ENCODE measurements at places on chromosomes 11 and 22. TPM values are rescaled to one million over a fixed set of nuclear protein-coding genes. Genes with fewer than 3 reads are reported as not detected.

DNA sequence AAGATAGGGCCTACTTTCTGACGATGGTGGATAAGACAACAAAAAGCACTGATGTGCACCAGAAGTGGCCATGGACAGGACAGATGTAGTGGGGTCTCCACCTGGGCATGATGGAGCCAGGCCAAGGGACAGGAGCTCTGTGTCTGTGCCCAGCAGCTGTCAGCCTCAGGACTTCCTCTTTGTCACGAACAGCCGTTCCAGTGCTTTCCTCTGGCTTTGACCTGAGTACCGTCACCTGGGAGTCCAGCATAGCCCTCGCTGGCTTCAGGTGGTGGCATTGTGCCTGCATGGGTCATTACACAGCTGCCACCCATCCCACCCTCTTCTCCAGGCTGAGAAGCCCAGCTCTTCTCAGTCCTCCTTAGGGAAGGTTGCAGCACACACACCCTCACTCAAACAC lies 137.8 kb downstream of the GRIK4 start:
- no peak for DNase-seq

DNA sequence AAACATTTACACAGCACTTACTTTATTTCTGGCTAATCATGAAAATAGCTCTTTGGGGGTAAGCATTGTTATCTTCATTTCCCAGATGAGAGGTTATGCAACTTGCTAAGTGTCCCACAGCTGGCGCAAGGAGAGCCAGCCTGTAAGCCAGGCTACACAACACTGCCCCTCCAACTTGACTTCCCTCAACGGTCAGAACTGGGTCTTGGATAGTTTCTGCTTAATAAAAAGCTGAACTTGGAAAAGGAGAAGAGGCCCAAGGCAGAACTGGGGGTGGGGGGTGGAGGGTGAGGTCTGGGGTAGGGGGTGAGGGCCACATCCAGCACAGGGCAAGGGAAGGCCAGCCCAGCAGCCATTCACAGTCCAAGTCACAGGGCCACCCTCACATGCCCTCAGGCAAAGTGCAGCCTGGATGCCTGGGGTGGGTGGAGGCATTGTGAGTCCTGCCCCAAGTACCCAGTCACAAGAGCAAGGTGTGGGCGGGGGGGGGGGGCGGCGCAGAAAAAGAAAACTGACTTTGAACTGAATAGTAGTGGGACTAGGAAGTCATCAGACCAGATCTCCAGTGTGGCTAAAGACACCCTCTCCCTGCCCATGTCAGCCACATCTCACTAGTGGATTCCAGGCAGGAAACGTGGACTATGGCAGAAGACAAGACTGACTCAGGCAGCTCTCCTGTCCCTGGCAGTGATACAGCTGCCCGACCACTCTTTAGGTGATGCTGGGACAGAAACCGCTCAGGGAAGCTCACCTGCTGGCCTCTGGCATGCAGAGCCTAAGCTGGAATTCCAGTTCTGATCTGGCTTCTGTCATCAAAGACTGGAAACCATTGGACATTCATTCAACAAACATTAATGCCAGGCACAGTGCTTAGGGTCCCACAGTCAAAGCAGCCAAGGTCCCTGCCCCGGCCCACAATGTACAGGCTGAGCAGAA lies 52.4 kb downstream of the PACSIN2 start:
- DNase-seq: no peak

GRCh38 chr11:112519751-112520150 lies 259.1 kb upstream of the PLET1 start:
- DNase-seq: no peak

- DNase-seq: peak; percentile 85
Measured at GRCh38 chr22:38505541-38506117, 482 bp downstream of the DDX17 start.

GRCh38 chr11:78932757-78933156 lies 358.1 kb upstream of the NARS2 start:
- no peak for DNase-seq

GRCh38 chr11:96162816-96163499 lies 180.0 kb downstream of the MAML2 start:
- DNase-seq: no peak

DNA sequence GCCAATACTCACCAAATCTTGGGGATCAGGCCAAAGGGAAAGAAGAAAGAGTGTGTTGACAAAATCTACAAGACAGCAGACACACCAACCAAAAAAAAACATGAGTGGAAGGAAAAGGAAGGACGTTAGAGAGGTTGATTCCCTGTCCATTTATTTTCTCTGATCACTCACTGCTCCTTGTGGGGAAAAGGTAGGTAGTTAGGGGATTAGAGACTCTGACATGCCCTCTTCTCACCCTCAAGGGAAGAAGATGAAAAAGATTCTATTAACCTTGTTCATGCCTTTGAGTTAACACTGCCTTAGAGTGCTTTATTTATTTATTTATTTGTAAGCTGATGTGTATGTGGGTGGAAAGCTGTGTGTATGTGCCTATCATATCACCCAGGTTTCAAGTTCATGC lies at the start of gene OR52H1:
Gene OR52H1, minus strand, starts transcription at position 101 of the 400 bp plus-strand sequence. CDS start 3,035 bp downstream, outside the sequence.
- no peak for DNase-seq

- DNase-seq: no peak
Measured at GRCh38 chr11:16402654-16403447, 46.5 kb upstream of the SOX6 start.

- DNase-seq: no peak
Measured at GRCh38 chr11:85822814-85823213, 11.9 kb upstream of the SYTL2 start.

DNA sequence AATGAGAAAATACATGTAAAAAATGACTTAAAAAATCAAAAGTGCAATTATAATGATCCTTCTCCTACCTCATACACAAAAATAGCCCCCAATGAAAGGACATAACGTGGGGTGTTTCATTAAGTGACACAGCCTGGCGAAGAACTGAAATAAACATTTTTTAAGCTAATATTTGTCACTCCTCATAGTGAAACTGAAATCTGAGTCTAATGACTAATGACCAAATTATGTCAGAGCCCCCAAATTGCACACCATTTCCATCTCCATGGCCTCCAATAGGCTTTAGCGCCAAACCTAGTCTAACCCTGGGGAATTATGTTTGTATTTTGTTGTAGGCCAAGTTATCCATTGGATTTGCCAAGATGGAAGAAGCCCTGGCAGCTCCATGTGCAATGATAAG lies 119.1 kb downstream of the WT1 start:
- DNase-seq: no peak

- DNase-seq: no peak
Measured at GRCh38 chr22:28801845-28802594, 1.7 kb upstream of the XBP1 start.

GRCh38 chr11:75562048-75562835 lies at the start of gene SERPINH1:
Gene SERPINH1, plus strand, starts transcription at chr11:75562253. Its CDS starts 4,097 bp downstream, at chr11:75566350.
- DNase-seq: peak; percentile 89

DNA sequence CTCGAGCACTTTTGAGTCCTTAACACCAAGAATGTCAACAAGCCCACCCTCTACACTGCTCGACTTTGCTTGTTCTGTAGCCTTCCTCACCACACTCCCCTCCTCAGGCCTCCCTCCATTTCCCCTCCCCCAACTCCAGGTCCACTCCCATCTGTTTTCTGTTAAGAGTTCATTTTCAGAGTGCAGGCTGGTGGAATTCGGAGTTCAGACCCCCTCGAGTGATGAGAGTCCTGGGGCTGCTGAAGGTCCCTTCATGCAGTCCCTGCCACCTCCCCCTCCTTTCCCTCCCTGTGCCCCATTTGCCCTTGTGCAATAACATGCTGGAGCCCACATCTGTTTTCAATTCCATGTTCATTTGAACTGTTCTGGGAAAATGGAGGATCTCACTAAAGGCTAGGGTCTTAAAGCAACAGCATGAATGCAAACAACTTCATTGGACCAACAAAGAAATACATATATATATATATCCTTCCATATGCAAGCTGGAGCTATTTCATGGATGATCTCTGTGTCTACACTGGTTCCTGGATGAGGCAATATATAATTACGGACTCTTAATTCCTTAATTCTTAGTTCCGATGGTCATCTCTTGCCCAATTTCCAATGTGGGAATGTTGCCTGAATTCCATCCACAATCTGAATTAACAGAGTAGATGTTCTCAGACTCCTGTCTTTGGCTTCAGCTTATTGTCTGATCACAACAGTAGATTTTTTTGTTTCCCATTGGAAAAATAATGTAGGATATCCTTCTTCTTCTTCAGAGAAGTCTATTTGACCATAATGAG lies 340.4 kb downstream of the ETS1 start:
- no peak for DNase-seq

DNA sequence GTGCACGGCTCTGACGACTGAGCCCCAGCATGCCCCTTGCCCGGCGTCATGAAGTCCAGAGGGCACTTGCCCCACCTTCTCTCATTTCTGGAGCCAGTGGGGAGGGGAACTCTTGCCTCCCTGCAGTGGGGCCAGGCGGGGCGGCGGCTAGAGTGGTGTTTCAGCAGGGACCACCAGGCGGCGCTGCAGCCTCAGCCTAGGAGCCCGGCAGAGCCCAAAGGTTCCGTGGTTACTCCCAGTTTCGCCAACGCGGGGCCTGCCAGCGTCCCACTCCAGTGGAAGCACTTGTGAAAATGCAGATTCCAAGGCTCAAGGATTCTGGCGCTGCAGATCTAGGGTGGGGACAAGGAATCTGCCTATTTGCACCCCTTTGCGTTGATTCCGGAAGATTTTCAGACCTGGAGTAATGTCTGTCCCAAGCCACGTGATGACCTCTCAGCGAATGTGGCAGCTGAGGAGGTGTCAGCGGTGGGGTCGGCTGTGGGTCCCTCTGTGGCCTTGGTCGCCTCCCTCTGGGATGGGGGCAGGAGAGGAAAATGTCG lies 55.7 kb downstream of the CD82 start:
- DNase-seq: peak; percentile 80

- DNase-seq: no peak
Measured at GRCh38 chr11:115716601-115717529, 212.7 kb upstream of the CADM1 start.

DNA sequence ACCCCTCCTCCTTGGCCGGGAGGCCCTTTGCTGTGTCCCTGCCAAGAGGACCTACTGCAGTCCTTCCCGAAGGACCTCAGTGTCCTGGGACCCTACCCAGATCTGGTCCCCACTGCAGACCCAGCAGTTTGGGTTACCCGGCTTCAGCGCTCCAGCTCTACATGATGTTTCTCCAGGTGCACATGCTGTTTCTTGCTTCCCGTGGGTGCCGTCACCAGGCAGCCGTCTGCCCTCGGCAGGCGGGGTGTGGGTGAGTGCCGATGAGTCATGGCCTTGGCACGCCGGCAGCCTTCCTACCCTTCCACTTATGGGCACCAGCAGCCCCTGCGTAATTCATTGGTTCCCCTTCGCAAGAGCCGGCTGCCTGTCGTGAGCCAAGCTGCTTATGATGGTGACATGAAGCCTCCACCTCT lies 101.8 kb downstream of the BCR start:
- DNase-seq: peak; percentile 45

GRCh38 chr11:32334822-32335221 lies 100.5 kb downstream of the WT1 start:
- no peak for DNase-seq

GRCh38 chr11:118857385-118857784 lies 26.3 kb upstream of the CXCR5 start:
- no peak for DNase-seq

DNA sequence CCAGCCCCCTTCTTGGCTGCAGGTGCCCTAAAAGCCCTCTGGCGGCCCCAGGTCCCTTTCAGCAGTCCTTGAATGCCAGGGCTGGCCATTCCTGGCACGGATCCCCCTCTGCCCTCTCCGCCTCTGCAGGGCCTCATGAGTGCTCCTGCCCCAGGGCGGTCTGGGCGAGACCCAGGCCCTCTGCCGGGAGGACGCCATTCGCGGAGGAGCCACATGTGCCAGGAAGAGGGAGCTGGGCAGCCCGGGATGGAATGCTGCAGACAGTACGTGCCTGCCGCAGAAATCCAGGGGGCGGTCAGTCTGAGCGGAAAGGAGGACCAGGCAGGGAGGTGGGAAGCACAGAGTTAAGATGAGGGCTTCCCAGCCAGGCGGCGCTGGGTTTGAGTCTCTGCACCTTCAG lies 2.8 kb downstream of the CABP7 start:
- DNase-seq: no peak

DNA sequence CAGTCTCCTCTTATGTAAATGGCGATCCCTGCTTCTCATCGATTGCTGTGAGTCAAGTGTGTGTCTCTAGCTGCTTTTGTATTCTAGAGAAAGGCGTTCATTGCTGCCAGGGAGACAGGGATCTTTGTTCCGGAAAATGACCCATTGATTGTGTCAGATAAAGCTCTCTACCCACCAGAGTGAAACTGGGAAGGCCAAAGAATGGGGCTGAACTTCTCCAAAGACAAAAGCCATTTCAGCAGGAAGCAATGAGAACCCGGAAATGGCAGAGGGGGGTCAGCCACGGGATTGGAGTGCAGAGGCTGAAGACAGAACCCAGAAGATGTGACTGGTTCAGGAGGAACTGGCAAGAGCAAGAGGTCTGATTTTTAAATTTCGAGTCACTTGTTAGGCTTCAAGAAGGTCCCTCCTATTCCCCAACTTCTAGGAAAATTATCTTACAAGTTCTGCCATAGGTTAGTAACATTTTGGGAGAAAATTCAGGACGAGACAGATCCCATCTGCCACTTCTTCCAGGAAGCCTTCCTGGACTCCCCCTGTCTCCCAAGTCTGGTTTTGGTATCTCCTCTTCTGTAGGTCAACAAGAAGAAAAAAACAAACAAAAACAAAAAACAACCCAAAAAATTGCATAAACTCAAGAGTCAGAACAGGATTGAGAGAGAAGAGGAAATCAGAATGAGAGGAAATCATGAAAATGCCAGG lies 110.6 kb downstream of the NECTIN1 start:
- peak; percentile 36 for DNase-seq

DNA sequence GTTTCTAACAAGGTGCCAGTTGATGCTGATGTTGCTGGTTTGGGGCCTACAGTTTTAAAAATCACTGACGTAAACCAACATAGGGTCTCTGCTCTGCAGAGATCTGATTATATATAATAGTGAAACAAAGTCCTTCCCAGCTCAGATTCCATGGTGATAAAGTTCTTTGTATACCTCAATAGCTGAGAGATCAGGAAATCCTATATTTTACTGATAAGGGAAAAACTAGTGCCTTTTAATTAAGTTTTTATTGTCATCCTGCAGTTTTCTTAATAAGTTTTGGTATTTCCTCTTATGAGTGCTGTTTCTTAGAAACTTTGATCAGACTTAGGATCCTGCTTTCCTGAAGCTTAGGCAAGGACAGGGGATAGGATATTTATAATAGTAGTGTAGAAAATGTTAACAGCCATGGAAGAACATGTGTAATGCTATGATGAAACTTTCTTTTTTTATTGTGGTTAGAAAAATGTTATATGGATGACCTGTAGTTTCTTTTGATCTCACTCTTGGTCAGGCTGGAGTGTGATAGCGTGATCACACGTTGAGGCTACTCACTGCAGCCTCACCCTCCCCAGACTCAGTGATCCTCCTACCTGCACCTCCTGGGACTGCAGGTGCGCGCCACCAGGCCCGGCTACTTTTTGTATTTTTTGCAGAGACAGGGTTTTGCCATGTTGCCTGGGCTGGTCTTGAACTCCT lies 14.1 kb downstream of the CAPRIN1 start:
- no peak for DNase-seq

- DNase-seq: no peak
Measured at GRCh38 chr22:29872989-29873388, 10.0 kb upstream of the MTMR3 start.

GRCh38 chr22:25362215-25362882 lies 142.9 kb downstream of the CRYBB2 start:
- DNase-seq: peak; percentile 58

GRCh38 chr22:38455530-38456271 lies 702 bp upstream of the KCNJ4 start:
- DNase-seq: no peak

The KRTAP5-9 gene
- total RNA-seq: not detected

The OR51I1 gene
- not detected for total RNA-seq

The CFAP300 gene
- total RNA-seq: 0.99 TPM

The B3GAT1 gene
- 0.08 TPM for total RNA-seq

The BCO2 gene
- total RNA-seq: 169 TPM

The CABP2 gene
- total RNA-seq: not detected

The HORMAD2 gene
- not detected for total RNA-seq

The GLYATL2 gene
- total RNA-seq: 0.44 TPM

The OR56A1 gene
- total RNA-seq: not detected

The UPK2 gene
- not detected for total RNA-seq
